ENCODE measurements at places on chromosomes 7 and 10.

DNA sequence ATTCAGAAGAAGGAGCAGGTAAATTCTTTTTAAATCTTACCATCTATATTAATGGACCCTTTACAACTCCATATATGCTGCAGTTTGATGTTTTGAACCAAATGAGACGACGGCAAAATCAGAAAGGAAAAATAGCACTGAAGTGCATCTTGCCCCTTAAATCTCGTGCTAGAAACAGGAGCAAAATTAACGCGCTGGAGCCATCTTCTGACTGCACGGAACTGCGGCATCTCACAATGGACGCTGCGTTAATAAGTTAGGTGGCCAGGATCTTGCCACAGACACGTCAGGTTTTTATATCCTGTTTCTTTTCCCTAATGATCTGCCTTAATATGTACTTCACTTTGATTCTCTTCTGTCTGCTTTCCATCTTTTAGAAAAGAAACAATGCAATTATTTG, 354.5 kb downstream of the TFEC start:
- DNase-seq: peak; percentile 11

- DNase-seq: no peak
Observed at GRCh38 chr7:138095972-138096935, 20.0 kb downstream of the AKR1D1 start.

DNA sequence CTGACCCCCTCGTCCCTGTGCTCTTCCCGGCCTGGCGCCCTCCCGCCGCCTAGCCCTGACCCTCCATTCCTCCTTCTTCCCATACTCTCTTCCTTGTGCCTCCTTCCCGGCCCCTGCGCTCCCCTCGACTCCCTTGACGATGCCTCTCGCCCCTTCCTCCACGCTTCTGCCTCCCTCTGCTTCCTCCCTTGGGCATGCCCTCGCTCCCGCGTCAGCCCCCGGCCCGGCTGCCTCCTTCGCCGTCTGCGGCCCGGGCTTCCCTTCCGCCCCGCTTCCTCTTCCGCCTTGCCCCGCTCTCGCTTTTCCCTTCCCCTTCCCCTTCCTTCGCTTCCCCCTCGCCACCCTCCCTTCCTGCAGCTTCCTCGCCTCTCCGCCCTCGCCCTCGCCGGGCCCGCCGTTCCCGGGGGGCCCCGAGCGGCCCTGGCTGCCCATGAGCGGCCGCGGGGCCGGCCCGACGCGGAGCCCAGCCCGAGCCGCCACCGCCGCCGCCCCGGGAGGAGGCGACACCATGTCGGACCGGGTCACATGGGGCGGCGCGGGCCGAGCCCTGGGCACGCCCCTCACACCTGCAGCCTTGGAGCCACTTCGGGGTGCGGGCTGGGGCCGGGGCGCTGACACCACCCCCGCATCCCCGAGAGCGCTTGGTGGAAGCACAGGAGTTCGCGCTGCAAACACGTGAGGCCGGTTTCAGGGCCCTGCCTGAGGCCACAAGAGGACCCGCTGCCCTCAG, at the start of gene FBXW4:
FBXW4 (minus strand) TSS at position 497 of the 730 bp plus-strand sequence; CDS start at position 432, 65 bp downstream.
- peak; percentile 67 for DNase-seq

DNA sequence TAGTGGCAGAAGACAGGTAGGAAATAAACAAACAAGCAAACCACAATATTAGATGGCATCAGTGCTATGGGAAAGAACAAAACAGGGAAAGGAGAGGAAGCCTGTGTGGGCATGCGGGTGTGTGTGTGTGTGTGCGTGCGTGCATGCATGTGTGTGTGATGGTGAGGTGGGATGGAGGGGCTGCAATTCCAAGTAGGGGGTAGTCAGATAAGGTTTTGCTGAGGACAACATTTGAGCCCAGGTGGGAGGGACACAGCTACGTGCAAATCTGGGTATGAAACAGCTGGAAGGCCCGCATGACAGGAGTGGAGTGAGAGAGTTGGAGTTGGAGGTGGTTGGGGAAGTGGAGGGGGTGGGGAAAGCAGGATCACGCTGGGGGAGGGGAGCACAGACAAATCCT, 121.0 kb upstream of the PARD3 start:
- DNase-seq: no peak

DNA sequence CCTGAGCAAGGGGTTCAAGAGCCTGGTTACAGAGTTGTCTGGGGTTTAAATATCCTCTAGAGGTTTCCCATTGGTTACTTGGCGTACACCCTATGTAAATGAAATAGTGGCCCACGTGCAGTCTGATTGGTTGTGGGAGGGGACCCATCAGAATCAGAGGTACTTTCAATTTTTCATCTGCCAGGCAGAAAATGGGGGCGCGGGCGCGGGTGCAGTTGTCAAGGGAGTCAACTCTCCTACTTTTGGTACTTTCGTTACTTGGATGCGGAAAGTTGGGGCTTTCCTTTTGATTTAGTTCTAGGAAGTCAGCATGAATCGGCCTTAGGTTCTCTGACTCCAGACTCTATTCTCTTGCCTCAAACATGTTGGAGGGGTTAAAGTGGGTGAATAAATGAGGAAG, 83.2 kb downstream of the DNAJB9 start:
- DNase-seq: no peak

DNA sequence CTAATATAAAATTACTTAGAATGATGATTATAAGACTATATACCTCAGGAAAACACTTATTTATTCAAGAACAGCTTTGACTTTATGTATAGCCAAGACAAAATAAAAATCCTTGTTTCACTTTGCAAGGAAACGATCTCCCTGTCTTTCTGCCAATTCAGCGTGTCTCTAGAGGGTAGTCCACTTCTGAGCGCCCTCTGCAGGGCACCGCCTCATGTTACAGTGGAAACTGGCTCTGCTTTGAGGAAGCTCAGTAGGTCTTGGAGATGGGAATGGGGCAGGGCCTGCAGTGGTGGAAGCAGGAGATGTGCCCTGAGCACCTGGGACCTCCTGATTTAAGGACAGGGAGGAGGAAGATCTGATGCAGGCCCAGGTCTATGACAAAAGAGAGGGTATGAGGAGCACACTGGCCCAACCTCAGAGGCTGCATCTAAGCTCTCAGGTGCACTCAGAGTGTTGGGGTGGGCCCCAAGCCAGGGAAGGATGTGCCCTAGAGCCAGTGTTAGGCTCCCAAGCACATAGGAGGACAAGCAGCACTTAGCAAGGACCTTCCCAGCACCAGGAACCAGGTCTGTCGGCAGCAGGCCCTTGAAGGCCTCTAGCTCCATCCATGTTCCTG, 481.0 kb downstream of the TNS3 start:
- peak; percentile 75 for DNase-seq

DNA sequence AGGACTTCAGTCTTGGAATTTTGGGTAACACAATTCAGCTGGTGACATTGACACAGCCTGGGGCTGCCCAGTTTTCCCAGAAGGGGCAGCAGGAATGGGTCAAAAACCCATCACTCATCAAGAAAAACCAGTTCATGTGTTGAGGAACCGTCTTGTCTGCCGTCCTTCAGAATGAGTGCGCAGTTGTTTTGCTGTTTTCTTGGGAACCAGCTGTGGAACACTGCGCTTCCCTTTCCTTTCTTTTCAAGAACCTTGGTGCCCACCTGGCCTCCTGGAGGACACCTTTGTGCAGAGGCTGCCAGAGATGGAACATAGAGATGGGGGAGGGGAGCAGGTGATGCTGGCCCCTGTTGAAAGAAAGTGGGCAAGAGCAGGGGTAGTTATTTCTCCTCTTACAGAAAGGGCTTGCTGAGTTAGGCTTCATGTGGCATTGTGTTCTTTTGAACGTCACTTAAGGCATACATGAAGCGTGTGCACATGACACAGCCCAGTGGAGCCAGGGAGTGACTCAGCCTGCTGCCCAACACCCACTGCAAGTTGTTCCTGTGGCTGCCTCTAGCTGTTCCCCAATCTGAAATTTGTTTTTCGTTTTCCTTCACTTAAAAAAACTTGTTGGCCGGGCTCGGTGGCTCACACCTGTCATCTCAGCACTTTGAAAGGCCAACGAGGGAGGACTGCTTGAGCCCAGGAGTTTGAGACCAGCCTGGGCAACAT, 87.4 kb upstream of the TNS3 start:
- no peak for DNase-seq

DNA sequence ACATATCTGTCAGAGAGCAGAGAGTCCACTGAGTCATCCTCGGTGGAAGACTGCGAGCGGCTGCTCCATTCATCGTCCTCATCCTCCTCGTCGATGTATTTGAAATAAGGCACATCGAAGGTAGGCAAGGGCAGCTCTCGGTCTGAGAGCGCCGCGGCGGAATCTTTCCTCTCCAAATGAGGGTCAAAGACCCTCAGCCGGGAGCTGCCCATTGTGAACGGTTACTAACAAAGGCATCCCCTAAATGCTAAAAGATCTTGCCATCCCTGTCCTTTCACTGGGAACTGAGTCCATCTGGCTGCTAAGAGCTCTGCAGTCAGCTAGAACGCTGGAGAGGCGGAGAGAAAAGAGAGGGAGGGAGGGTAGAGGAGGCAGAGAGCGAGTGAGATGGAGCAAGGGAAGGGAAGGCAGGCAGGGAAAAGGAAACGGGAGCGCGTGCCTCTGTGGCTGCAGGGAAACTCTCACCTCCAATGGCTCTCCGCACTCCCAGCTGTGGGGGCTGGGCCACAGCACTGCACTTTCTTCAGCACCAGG, 163.4 kb downstream of the RAPGEF5 start:
- peak; percentile 37 for DNase-seq

DNA sequence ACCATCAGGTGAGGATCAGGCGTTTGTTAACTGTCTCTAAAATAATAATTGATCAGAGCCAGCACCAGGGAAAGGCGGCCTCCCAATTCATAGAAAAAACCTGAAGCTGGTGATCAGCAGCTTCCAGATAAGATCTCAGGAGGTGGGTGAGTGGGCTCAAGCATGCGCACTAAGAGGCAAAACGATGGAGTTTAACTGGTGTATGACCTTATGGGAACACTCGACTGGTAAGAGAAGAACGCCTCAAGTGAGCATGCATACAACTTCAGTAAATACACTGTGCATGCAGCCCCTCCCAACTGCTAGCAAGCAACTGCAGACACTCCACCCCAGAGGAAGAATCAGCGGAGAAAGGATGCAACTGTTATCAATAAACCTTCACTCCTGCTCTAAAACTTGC, 18.1 kb downstream of the RAPGEF5 start:
- DNase-seq: no peak

DNA sequence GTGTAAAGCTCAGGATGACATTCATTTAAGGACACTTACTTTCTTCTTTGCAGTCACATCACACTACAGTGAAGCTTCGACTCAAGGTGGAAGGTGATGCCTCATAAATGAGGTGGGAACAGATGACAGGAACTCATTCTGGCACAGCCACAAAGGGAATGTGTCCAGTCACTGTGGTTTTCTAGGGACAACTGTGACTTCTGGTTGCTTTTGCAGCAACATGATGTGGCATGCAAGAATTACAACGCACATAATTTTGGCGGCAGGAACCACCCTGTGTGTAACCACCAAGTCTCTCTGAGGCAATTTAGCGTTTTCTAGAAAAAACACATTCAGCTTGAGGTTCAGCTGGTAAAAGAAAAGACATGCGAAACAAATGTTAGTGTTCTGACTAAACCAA, 32.0 kb upstream of the FERD3L start:
- DNase-seq: no peak

GRCh38 chr7:142362349-142362748, 104.5 kb upstream of the PRSS58 start:
- DNase-seq: no peak

DNA sequence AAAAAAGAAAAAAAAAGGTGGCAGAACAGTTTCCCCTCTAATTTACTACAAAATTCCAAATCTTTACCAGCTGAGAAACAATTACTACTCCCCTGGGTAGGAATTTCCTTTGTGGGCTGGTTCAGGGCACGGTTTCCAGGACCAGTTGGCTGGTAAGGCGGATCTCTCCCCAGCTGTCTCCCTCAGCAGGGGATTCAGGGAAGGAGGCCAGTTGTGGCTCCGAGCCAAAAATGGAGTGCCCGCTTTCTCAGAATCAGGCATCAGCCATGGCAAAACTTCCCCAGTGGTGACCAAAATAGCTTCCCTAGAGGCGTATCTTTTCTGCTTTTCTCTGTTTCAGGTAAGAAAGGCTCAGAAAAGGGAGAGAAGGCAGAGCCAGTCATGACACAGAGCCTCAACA, 91.2 kb downstream of the ZNF22 start:
- DNase-seq: no peak

- DNase-seq: peak; percentile 69
Observed at GRCh38 chr7:130875265-130875741, 141.3 kb upstream of the KLF14 start.

DNA sequence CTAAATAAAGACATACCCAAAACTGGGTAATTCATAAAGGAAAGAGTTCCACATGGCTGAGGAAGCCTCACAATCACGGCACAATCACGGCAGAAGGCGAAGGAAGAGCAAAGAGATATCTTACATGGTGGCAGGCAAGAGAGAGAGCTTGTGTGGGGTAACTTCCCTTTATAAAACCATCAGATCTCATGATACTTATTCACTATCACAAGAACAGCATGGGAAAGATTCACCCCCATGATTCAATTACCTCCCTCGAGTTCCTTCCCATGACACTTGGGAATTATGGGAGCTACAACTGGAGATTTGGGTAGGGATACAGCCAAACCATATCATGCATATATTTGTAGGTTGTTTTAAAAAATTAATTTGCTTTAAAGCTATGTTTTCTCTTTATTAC, 217.2 kb downstream of the PLXDC2 start:
- no peak for DNase-seq

- DNase-seq: no peak
Observed at GRCh38 chr10:126012485-126012884, 116.1 kb downstream of the FANK1 start.

GRCh38 chr10:76303682-76304316, 872.4 kb downstream of the LRMDA start:
- peak; percentile 70 for DNase-seq

GRCh38 chr10:77036993-77037734, 600.4 kb downstream of the KCNMA1 start:
- peak; percentile 24 for DNase-seq

DNA sequence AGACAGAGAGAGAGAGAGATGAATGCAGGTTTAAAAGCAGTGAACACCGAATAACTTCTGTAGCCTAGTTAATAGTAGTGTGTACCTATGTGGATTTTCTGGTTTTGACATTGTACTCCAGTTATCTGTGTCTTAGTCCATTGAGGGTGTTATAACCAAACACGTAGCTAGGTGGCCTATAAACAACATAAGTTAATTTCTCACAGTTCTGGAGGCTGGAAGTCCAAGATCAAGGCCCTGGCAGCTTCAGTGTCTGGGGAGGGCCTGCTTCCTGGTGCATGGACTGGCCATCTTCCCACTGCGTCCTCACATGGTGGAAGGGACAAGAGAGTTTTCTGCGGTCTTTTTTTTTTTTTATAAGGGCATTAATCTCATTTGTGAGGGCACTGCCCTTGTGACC, 23.5 kb downstream of the AOC1 start:
- no peak for DNase-seq

DNA sequence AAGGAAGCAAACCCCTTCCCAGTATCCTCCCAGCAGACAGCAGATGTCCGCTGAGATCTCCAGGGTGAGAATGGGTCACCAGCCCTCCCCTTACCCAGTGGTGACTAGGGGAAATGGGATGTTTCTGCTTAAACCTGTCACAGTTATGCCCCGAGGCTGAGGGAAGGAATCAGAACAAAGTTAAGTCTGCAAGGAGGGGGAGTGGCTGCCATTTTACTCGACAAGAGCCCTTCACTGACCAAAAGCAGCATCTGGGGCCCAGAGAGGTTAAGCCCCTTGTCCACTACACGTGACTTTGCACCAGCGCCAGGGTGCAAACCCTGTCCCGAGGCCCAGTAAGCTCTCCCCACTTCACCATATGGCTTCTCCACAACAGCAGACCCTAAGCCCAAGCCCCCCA, 4.6 kb upstream of the NANOS1 start:
- DNase-seq: no peak

GRCh38 chr7:30543813-30544525, 39.3 kb upstream of the GGCT start:
- DNase-seq: no peak
